ENCODE measurements at places on chromosomes 4 and X.

DNA sequence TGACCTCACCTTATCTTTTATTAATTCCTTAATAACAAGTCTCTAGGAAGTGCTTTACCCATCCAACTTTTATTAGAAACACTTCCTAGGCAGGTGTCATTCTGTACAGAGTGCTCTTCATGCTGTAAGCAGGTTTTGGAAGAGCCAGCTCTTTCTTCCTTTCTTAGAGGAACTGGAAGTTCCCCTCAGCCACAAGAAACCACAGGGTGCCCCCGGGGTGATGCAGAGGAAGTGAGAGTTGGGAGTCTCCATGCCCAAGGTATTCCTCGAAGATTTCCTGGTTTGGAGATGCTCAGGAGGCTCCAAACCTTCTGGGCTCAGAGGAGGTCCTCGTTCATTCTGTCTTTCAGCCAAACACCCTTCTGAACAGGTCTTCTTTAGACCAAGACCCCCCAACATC, 83.8 kb downstream of the EGF start:
- DNase-seq = no peak

DNA sequence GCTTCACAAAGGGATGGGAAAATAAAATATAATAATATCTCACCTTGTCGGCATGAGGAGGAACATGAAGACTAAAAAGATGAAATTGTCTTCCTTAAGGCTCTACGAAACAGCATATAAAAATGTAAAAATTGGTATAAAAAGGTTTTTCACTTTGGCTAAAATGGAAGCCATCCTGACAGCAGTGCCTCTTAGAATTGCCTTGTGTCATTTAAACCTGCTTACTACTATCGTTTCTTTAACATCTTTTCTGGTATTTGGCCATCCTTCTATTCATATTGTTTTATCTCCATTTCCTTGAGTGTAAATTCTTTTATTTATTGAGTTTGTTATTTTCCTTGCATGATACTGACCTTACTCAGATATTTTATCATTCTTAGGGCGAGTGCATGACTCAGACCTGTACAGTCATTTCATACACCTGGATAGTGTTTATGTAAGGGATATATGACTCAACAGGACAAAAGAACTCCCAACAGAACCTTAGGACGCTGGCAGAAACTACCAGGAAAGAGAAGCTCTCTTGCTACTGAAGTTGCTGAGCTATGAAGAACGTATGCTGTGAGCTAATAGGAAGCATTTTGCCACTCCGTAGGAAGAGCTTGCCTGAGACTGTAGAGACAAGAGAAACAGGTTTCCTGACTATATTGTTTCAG, 5.8 kb upstream of the CDKN2AIP start:
- no peak for DNase-seq

DNA sequence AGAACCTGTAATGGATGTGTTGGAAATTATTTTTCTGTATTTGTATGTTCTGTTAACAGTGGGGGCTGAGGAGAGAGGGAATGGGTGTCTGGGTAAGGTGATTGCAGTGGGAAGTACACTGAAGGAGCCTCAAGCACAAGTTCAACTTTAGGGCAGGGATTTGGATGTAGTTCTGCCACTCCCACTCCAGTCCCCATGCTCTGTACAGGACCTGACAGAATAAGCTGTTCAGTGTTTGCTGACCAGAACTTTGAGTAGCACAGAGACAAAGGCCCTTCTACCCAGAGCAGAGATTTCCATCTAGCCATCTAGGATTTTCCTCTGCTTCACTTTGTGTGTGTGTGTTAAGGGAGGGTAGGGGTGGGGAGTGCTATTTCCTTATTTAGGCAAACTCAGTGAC, 49.2 kb downstream of the VSIG4 start:
- no peak for DNase-seq

- DNase-seq = no peak
Measured at GRCh38 chr4:117550085-117550484, 464.7 kb upstream of the TRAM1L1 start.

- DNase-seq = no peak
Measured at GRCh38 chr4:152451496-152451895, 84.4 kb downstream of the FBXW7 start.

- no peak for DNase-seq
Measured at GRCh38 chrX:48897157-48897624, 377 bp downstream of the TIMM17B start.

- no peak for DNase-seq
Measured at GRCh38 chr4:136992032-136992431, 540.3 kb downstream of the PCDH18 start.

DNA sequence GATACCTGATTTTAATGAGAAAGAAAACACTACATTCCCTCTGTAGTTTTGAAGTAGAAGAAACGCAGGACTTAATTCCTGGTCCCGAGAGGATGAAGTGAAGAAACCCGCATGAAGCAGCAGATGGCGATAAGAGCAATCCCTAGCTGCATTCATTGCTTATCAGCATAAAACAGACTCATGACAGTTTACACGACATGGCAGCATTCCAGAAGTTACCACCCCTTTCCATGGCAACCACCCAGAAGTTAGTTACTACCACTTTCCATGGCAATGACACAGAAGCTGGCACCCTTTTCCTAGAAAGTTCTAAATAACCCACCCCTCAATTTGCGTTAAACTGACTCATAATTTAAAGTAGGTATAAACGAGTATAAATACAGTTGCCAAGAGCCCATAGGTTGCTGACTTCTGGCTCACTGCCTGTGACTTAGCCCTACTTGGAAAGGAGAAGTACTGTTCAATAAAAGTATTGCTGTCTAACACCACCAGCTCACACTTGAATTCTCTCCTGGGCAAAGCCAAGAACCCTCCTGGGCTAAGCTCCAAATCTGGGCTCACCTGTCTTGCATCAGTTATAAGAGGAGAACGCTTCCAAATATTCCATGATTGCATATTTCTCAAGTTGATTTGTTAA, 5.5 kb upstream of the XAGE2 start:
- no peak for DNase-seq

GRCh38 chrX:71990518-71990917, 79.9 kb downstream of the NHSL2 start:
- DNase-seq = no peak

- DNase-seq = no peak
Measured at GRCh38 chr4:10659251-10659650, 25.3 kb downstream of the CLNK start.

DNA sequence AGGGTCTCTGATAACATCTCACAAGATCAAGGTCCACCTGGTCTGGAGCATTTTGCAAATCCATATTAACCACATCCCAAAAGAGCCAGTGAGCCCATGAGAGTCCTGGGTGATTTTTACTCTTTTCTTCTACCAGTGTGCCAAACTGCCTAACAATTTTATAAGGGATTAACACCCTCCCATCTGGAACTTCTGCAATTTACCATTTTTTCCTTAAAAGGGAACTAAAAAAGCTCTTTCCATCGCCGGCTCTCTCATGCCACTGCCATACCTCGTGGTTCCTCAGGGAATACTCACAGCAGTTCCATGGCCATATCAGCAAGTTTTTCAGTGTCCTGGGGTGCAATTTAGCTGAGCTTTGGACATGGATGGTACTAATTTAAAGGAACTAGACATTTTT, 55.7 kb downstream of the SEPSECS start:
- no peak for DNase-seq

GRCh38 chr4:185657183-185657582, 121.9 kb upstream of the PDLIM3 start:
- no peak for DNase-seq

GRCh38 chr4:154160519-154161301, 330.9 kb downstream of the DCHS2 start:
- no peak for DNase-seq

GRCh38 chr4:141131723-141132071, 1.6 kb downstream of the RNF150 start:
- no peak for DNase-seq

GRCh38 chr4:24802648-24803047, 7.3 kb downstream of the SOD3 start:
- DNase-seq = no peak
